ENCODE measurements at places on chromosomes 3 and 15. TPM values are rescaled to one million over a fixed set of nuclear protein-coding genes. Genes with fewer than 3 reads are reported as not detected.

Gene FBXO40
- total RNA-seq: not detected

DNA sequence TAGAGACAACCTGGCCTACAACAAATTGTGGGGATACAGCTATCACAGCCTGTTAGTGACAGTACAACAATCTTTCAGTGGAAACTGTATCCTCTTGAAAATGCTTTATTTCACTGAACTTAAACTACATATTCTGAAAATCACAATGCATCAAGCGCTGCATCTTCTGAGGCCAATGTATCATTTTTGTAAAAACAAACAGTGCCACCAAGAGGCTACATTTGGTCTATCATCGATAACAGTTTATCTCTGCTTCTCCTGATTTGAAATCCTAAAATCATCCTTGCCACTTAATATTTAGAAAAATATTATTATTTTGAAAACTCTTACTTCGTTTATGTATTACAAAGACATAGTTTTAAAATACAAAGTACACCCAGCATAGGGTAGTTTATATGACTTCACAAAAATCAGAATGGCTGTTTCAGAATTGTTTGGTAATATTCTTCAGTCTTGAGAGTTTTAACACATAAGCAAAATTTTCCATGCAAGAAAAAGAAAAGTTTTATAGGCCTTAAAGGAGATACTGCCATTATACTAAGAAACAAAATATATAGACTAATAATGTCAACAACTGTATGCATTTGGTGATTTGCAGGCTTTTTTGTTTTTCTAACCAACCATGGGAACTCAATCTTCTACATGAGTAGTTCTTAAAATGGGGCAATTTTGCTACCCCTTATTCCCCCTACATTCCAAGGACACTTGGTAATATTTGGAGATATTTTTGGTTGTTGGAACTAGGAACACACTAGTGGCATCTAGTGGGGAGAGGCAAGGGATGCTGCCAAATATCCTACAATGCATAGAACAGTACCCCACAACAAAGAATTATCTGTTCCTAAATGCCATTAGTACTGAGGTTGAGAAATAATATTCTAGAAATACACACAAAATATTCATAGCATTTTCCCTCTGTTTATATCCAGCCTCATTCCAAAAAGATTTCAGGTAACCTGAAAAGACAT lies 42.3 kb downstream of the WDR72 start:
- DNase-seq: no peak

DNA sequence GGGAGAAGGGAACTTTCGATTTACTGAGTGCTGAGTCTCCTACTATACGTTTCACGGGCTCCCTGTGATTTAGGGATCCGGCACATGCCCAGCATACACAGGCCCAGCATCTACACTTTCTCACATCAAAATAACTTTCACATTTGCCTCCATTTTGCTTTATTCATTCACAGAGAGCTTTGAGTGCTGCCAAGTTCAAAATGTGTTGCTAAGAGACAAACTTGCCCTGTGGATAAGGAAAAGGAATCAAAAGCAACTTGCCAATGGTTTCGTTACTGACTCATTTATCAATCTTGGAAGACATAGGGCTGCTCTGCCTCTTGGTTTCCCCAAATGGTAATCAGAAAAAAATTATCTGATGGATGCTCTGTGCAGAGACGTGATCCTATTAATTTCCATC lies 86.3 kb upstream of the LRRN1 start:
- DNase-seq: no peak

DNA sequence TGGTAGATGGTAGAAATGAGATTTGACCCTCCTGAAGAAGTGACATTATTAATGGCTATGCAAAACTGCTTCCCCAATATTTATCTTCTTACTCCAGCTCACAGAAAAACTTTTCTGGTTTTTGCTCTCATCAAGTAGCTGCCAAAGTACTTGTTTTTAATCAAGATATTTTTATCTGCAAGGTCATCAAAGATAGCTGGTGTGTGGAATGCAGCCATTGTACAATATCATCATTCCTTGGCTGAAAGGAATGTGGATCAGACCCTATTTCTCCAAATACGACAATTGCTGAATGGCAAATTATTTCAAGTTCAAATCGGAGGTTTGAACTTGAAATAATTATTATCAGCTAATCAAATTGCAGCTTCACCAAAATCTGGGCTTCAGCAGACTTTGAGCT lies 126.9 kb upstream of the SLC7A14 start:
- no peak for DNase-seq

DNA sequence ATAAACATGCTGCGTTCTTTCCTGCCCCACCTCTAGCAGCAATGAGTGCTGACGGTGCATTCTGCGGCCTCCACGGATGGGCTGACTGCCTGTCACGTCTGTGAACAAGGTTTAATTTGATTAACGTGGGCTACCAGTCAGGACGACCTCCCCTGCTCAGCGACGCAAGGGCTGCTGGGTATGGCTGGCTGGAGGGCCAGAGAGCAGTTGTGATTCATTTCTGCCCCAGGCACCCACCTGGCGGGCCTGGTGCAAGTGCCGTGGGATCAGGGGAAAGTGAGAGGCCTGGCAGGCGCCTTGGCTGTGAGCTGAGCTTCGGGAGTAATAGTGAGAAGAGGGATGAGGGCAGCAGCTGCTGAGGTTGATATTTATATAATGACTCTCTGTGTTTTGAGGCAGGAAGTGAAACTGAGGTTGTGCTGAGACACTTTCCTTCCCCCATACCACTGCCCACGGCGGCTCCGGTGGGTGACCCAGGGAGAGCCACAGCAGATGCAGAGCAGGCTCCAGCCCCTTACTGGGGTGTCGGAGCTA lies 190.4 kb upstream of the BCL6 start:
- DNase-seq: no peak

GRCh38 chr15:46304321-46304720 lies 669.5 kb downstream of the SQOR start:
- DNase-seq: no peak

Gene RAB11A
- 151 TPM for total RNA-seq

Measured in vagina (tissue), 2 donors.